T follicular helper cell (primary cell): ENCODE measurements at places on chromosomes 11 and 22.

- DNase-seq, result no peak
These were observed 81.4 kb downstream of the RCN1 start for GRCh38 chr11:32172041-32172847.

DNA sequence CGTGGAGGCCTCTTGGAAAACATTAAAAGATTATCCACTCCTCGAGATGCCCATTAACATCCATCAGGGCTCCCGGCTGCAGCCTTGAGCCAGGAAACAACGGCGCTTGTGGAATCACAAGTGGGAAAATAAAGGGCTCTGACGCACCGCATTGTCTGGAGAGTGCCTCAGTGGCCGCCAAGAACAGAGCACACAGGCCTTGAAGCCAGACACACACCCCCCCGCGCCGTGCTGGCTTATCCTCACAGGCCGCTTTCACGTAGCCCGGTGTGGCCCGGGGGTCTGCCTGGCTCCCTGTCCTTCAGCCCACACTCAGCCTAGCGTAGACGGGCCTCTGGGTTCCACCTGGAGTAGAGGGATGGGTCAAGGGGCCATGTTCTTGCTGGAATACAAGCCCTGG is 1020.5 kb downstream of the BRD1 start:
- no peak for DNase-seq

DNA sequence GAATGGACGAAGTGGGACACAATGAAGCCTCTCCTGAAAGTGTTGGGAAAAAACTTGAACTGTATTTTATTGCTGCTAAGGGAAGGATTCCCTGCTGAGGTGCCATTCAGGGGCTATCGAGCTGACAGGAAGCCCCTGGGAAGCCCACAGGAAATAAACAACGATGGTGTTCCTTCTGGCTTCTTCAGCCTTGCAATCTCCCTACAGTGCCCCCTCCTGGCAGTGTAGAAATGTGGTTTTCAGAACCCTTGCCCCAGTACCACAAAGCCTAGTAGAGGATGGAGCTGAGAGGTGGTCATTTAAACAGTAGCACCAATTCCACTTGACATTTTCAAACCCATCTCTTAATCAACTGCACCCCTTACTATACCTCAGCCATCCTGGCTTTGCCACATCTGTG is 676.7 kb upstream of the ARHGAP42 start:
- DNase-seq, result no peak

DNA sequence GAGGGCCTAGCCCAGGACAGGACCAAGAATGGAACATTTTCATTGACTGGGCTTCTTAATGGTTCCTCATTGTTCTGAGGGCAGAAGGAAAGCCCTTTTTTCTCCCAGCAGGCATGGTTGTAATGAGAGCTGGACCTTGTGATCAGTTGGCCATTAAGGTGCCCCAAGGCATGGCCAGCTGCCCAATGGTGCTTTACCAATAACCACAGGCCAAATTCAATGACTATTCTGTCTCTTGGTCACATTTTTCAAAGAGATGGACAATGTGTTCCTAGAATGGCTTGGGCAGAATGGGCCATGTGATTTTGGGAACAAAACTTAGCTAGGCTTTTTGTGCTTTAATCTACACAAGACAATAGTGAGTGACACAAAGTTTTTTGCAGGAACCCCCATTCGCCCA is 7.3 kb downstream of the NAV2 start:
- no peak for DNase-seq

- no peak for DNase-seq
These were observed 52.3 kb downstream of the RASSF10 start for GRCh38 chr11:13061294-13061990.

DNA sequence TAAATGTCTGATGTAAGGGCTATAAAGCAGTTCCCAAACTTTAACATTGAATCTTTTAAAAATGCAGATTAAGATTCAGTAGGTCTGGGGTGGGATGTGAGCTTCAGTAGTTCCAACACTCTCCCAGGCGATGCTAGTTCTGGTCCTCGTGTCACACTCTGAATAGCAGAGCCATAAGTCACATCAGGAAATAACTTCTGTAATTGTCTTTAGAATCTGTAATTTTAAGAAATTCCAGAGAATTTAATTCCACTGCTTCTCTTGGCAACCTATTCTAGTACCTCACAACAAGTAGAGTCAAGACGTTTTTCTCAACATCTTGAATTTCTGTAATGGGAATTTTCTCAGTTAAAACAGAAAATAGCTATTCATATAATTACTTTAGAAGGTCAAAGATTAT is 223.1 kb downstream of the TMEM135 start:
- no peak for DNase-seq

DNA sequence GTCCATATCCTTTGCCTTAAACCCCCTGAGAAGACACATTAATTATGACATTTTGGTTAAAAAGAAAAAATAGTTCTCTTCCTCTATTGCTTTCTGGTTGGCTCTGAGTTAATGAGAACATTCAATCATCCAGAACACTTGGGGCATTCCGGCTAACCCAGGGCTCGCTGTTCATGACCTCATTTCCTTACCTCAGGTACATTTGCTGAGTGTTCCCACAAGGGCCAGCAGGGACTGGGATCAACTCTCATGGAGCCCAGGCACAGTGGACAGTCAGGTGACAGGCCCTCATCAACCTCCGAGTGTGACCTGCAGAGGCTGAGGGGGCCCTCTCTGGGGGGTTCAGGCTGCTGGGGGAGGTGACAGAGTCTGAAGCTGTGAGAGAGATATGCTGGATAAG is 98.9 kb downstream of the MYO18B start:
- DNase-seq, result no peak
